ENCODE measurements at places on chromosomes 3 and 15. TPM values are rescaled to one million over a fixed set of nuclear protein-coding genes. Genes with fewer than 3 reads are reported as not detected.

The NEK11 gene
- 2.0 TPM for total RNA-seq

The TRH gene
- not detected for total RNA-seq

The TRPM1 gene
- not detected for total RNA-seq

The CXCR6 gene
- total RNA-seq: not detected

The FES gene
- total RNA-seq: 45.5 TPM

The SEMA3G gene
- 30.5 TPM for total RNA-seq

The SST gene
- total RNA-seq: not detected

The XCR1 gene
- not detected for total RNA-seq

The GORASP1 gene
- total RNA-seq: 22.4 TPM

The EFCC1 gene
- total RNA-seq: 11.5 TPM

The MYO1E gene
- 19.2 TPM for total RNA-seq

The SLC9C1 gene
- total RNA-seq: under 0.01 TPM

The RBPMS2 gene
- total RNA-seq: under 0.01 TPM

The PLOD2 gene
- 121 TPM for total RNA-seq

The IQCF6 gene
- not detected for total RNA-seq

The GHRL gene
- total RNA-seq: 0.40 TPM

The STAC gene
- total RNA-seq: 0.40 TPM

The CD200R1 gene
- not detected for total RNA-seq

The SLC51B gene
- total RNA-seq: not detected

The SERINC4 gene
- not detected for total RNA-seq

The H1-8 gene
- not detected for total RNA-seq

The MYZAP gene
- 49.7 TPM for total RNA-seq

The GPR149 gene
- not detected for total RNA-seq

The LRRC34 gene
- total RNA-seq: 0.60 TPM

The CHRM5 gene
- 0.20 TPM for total RNA-seq

The SNUPN gene
- total RNA-seq: 16.1 TPM

The APH1B gene
- total RNA-seq: 18.3 TPM

The PPARG gene
- 42.7 TPM for total RNA-seq
